ENCODE measurements at places on chromosomes 12 and 14. TPM values are rescaled to one million over a fixed set of nuclear protein-coding genes. Genes with fewer than 3 reads are reported as not detected.

ADSS1 gene
- 18.8 TPM for total RNA-seq

CISTR gene
- not detected for total RNA-seq

RPL10L gene
- total RNA-seq = not detected

FANCM gene
- 4.0 TPM for total RNA-seq

CELA1 gene
- total RNA-seq = not detected

SERPINA1 gene
- total RNA-seq = 10.6 TPM

MANSC1 gene
- total RNA-seq = 0.24 TPM

Data from tracheal epithelial cell (primary cell).